Stimulated activated CD8-positive, alpha-beta memory T cell treated with anti-CD3 and anti-CD28 coated beads, Interleukin-7, amount 100 ng/mL, for 24 hours (primary cell): ENCODE measurements at places on chromosomes 7 and 10.

DNA sequence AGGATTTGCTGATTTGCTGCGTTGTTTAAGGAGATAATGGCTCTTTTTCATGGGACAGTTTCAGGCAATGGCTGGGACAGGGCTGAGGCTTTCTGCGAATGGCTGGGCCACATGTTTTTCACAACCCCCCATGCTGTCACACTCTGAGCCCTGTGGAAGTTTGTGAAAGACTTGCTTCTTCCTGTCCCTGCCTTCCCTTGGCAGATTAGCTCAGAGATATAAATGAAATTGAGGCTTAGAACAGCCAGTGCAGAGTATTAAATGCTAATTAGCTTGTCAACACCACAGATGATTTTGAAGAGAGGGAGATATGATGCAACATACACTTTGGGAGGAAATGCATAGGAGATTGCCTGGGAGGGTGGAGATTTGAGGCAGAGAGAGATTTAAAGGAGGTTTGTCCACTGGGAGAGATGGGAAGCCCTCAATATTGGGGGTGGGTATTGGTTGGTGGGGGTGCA is 232.0 kb downstream of the SH2D4B start:
- DNase-seq = no peak

DNA sequence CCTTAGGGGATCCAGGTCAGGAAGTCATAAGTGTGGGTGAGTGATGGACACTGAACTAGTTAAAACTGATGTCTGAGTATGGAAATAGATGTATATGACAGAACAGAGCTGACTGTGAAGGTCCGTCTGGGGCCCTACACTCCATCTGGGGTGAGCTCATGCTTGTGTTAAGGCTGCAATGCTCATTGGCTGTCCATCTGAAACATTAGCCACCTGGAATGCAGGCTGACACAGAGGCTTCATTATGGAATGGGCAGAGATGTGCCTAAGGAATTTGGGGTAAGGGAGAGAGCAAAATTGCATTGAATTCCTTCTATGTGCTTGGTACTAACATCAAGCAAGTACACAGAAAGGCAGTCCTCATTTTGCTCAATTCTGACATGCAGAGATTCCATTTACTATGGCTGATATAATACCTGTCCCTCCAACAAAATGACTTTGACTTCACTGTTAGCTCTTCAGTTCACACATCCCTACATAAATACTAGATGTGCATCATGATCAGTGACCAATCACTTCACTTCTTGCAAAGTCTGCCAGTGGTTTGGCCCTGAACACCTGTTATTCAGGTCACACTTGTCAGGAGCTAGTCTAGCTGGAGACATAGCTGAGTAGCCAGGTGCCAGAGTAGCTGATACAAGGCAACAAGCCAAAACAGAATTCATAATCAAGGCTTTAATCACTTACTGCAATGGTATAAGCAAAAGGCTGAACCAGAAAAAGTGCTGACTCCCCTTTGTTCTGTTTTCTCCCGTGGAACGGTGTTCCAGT is 128.9 kb upstream of the VWC2 start:
- DNase-seq = no peak

DNA sequence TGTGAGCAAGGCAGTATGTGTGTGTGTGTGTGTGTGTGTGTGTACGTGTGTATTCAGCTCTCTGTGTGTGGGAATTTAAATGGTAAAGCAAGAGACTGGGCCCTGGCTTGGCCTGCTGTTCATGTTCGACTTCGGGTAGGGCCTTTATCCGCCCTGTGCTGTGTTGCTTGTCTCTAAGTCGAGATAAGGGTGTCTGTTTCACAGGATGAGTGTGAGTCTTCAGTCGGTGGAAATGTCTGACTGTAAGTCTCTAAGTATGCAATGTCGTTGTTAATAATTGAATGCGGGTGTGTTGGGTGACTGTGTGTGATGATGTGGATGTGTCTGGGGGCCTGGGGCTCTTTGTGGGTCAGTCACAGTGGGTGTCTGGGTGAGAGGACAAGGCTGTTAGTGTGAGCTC is 34.8 kb downstream of the HIF1AN start:
- no peak for DNase-seq

DNA sequence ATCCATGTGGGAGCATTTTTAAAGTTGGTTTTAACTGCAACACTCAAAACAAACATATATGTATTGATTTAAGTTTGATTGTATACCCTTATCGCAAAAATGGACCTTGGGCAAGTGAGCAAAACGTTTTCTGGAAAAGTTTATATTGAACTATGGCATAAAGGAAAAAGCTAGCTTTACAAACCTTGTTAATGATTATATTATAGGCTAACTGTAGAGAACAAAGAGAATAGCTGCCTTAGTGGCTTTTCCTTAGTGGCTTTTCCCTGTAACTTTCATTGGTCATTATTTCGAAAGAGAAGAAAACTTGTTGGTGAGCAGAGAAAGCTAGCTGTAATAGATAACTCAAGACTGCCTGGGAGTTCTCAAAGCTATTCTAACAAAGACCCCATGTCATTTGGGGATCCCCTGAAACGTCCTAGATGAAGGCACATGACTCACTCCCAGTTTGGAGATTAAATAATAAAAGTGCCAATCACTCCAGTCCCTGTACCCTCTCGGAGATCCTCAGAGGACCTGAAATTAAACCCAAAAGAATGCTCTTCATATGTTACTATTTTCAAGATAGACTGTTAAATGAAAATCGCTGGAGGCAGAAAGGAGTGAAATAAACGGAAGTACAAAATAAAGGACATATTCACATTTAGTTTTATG is 92.1 kb downstream of the SRI start:
- DNase-seq = no peak

- no peak for DNase-seq
Observed at GRCh38 chr7:74467876-74468275, 14.2 kb downstream of the GTF2IRD1 start.

- DNase-seq = no peak
Observed at GRCh38 chr7:36279200-36279925, 110.3 kb upstream of the ANLN start.

- DNase-seq = no peak
Observed at GRCh38 chr10:13414855-13415254, 66.8 kb upstream of the SEPHS1 start.

GRCh38 chr7:104900525-104901239 is 113.3 kb upstream of the KMT2E start:
- DNase-seq = no peak

DNA sequence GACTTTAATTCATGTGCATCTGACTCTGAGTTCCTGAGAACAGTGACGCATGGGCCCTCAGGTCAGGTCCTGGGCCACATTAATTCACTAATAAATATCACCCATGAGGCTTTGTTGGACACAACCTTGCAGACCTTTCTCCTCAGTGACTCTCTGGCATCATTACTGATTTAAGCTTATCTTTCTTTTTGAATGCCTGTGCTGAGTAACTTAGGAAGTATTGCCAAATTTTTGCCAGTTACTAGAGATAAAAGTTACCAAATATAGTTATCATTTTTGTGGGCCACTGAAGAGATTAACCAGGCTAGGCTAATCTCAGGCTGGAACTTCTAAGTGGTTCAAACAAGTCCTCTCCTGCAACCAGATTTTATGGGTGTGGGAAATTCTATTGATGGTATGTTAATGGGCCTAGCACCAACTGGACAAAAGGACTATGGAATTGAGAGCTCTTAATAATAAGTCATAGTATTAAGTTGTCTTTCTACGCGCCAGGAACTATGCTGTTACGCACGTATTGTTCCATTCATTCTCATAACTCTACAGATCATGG is 28.8 kb upstream of the PRTFDC1 start:
- no peak for DNase-seq

DNA sequence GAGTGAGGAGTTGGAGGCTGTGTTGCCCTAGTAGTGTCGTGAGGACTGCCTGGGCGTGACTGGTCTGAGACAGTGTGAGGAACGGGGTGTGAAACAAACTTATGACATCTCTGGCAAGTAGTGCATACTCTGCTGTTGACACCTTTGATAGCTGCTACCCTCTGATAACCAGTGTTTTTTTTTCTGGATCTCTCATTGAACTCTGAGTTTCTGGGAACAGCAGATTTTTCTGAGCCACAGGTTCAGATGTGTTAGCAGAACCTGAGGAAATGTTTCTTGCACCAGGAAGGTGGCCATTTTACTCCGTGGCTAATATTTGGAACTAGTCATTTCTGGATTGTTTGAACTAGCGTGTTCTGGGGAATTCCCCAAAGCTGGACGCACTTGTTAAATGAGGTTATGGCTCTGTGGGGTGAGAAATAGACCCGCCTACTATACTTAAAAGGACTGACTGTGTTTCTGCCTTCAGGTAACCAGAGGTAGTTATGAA is 52.9 kb downstream of the AUTS2 start:
- DNase-seq = no peak

DNA sequence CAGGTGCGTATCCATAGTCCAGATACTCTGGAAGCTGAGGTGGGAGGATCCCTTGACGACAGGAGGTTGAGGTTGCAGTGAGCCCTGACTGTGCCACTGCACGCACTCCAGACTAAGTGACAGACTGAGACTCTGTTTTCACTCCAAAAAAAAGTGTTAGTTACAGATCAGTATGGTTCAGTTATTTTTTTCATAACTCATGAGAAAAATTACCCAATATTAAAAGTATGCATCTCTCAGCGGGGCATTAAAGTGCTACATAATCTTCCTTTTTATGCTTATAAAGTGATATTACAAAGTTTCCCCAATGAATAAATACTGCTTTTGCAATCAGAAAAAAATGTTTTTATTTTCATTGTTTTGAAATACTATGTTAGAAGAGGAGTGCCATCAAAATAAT is 147.9 kb downstream of the ZNF438 start:
- no peak for DNase-seq

GRCh38 chr10:104441329-104442000 is 87.8 kb downstream of the CFAP58 start:
- no peak for DNase-seq

GRCh38 chr10:84837041-84837812 is 508.8 kb downstream of the CCSER2 start:
- DNase-seq = no peak

DNA sequence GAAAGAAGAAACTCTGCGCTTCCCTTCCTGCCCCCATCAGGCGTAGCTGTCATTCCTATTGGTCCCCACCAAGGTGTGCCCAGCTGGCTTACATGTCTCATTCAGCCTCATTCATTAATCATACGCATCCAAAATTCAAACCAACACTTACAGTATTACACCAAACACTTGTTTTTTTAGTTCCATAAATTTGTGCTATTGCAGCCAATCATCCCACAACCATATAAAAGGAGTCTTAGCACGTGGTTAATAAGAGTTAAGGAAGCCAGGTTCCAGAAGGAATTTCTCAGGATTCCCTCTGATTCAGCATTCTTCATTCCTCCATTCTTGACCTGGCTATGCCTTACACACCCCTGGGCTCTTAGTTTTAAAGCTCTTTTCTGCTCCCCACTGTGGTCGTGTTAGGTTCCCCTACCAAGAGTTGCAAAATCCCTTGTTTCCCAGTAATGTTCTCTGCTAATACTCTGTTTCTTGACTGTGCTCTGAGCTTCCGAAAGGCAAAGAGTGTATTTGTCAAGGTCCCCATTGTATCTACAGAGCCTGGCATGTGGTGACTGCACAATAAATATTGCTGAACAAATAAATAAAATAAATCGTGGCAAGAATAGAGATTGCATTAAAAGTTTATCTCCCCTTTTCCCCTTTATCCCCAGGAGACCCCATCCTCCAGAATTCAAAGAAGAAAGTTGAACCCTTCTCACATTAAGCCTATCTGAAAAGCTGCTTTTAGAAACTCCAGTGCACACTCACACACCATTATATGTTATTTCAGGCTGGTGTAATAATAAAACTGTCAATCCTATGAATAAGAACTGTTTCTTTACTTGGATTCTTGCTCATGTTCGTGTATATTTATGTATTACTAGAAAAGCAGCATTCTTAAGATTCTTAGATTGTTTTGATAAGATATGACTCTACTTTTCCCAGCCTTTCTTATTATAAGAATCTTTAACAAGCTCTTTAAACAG is 514.4 kb downstream of the INHBA start:
- DNase-seq = no peak

- no peak for DNase-seq
Observed at GRCh38 chr10:116732573-116732972, 9.8 kb downstream of the HSPA12A start.

DNA sequence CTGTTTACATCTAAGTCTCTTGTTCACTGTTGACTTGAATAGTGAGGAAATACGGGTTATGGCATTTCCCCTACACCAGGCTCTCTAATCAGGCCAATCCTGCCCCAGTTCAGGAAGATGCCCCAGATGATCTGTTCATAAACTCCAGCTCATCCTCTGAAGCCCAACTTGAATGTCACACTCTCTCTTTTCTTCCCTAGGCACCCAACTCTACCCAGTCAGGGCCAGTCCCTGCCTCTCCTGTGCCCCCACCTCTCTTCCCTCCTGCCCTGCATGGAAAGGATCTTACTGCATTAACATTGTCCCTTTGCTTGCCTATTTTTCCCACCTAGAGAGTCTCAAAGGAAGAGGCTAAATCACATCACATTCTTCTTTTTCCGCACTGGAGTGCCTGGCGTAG is 10.6 kb upstream of the TRPV6 start:
- no peak for DNase-seq

GRCh38 chr7:118844748-118845147 is 620.2 kb downstream of the ANKRD7 start:
- no peak for DNase-seq

DNA sequence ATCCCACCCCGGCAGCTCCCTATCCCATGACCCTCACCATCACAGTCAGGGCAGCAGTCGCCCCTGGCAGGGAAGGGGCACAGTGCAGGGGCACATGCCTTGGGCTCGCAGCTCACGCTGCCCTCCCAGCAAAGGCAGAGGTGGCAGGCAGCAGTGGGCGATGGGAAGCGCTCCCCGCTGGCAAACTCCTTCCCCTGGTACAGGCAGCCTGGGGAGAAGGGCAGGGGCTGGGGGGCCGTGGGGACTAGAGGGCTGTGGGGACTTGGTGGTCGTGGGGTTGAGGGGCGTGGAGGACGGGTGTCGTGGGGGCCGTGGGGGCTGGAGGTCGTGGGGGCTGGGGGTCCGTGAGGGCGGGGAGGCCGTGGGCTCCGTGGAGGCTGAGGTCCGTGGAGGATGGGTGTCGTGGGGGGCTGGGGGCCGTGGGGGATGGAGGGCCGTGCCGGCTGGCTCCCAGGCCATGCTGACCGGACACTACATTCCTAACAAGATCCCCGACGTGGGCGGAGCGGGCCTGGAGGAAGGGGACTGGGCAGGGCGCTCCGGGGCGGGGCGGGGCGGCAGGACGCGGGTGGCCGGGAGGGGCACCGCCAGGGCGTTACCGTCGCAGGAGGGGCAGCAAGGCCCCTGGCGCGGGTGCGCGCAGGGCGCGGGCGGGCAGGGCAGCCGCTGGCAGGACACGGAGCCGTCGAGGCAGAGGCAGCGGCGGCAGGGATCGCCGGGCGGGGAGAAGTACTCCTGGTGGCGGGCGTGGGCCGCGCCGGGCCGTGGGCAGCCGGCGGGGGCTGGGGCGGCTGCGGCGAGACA is 20.0 kb downstream of the KCP start:
- no peak for DNase-seq

GRCh38 chr7:132881317-132881716 is 200.6 kb downstream of the CHCHD3 start:
- no peak for DNase-seq

GRCh38 chr10:64040781-64041180 is 519.6 kb downstream of the REEP3 start:
- no peak for DNase-seq

GRCh38 chr10:131743190-131744151 is 157.3 kb upstream of the PPP2R2D start:
- no peak for DNase-seq

GRCh38 chr10:133460208-133460769 is 6.5 kb downstream of the SCART1 start:
- DNase-seq = no peak
